Activated T-helper 9 cell treated with anti-CD3 and anti-CD28 coated beads, Interleukin-2, amount 50 U/mL, for 16 hours (primary cell): ENCODE measurements at places on chromosomes 12 and 14.

DNA sequence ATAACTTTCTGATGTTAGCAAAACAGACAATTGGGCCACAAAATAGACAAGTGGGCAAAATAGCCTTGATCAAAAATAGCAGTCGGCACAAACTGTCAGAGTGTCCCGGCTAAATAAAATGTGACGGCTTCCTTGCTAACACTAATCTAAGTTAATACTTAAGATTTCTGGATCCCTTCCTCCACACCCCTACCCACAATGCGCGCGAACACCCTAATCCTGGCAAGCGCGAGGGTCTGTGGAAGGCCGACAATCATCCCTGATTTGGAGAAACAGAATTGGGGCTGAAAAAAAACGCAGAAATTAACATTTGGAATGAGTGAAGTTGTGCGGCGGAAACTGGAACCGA, 489 bp downstream of the CEP290 start:
- no peak for DNase-seq

GRCh38 chr14:88044776-88045446, 40.0 kb downstream of the GPR65 start:
- DNase-seq = no peak

- DNase-seq = no peak
These were observed 2.1 kb downstream of the CHST11 start for GRCh38 chr12:104458694-104459367.

GRCh38 chr12:115160271-115161128, 476.5 kb upstream of the TBX3 start:
- no peak for DNase-seq

DNA sequence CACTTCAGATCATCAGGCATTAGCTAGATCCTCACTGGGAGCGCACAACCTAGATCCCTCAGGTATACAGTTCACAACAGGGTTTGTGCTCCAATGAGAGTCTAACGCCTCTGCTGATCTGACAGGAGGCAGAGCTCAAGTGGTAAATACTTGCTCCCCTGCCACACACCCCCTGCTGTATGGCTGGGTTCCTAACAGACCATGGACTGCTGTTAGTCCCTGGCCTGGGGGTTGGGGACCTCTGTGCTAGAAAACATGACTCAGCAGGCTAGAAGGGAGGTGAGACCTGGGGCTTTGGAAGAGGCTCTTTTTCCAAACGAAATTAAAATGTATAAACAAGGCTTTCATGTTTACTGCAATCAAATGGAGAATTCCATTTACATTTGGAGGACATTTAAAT, 691.1 kb downstream of the FLRT2 start:
- DNase-seq = no peak

GRCh38 chr12:97283297-97283696, 179.3 kb upstream of the RMST start:
- DNase-seq = no peak

GRCh38 chr12:116194935-116195431, 82.5 kb downstream of the MED13L start:
- DNase-seq = peak; percentile 16

DNA sequence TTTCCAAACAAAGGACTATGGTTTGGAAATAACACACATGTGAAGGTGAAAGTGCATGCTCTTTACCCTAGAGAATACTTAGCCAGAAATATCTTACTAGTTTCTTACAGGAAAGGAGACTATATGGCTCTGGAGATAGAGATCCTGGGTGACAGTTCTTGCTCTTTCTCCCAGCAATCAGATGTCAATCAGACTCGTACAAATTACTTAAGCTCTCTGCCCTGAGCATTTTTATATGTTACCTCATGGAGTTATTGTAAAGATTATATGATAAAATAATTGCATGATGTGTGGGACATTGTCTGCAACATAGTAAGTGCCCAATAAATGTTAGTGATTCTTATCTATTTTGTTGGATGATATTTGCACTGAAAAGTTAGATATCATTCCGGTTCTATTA, 76.8 kb downstream of the FAR2 start:
- no peak for DNase-seq

GRCh38 chr14:92792885-92793284, 1.2 kb upstream of the GOLGA5 start:
- no peak for DNase-seq

GRCh38 chr12:118714051-118714460, 267.3 kb upstream of the SRRM4 start:
- DNase-seq = no peak

DNA sequence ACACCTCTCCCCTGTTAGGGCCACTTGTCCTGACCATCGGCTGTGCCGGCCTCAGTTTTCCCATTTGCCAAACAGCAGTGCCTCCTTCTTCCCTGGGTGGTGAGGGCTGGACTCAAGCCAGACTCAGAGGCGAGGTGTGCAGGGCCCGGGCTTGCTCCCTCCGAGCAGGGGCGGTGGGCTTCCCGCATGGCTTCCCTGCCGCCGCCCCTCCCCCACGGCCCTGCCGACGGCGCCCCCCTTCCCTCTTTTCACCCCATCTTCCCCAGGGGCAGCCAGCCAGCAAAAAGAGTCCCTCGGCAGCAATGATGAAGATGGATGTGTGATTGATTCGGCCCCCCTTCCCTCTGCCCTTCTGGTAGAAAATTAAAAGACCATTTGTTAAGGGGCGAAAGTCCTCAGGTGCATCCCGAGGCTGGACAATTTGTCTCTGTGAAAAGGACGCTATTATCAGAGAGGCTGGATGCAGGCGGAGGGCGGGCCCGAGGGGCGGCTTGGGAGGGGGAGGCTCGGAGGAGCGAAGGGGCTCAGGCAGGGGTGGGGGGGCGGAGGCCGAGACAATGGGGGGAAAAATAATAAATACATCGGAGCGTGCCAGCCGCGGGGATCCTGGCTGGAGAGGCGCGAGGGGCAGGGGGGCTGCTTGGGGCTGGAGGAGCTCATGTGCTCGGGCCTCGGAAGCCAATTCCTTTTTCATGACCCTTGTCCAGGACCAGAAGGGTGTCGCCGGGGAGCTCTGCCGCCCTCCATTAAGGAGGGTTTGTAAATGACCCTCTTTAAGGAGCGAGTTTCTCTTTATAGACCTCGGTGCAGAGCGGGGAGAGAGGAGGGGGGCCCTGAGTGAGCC, 48.0 kb upstream of the LHX5 start:
- DNase-seq = no peak

- no peak for DNase-seq
These were observed 31.8 kb upstream of the RCOR1 start for GRCh38 chr14:102560458-102561261.

DNA sequence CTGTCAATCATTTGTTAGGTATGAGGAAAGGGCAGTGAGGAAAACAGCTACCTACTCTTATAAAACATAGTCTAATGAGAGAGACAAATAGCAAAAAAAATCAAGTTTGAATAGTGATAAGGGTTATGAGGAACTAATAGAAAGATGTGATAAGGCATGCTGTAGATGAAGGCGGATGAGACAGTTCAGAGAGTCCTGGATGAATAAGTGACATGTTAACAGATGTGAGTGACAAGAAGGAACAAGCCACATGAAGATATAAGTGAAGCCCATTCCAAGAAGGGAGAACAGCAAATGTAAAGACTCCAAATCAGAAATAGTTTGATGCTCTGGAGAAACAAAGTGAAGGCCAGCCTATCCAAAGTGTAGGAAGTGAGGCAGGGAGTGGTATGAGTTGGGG, 154.1 kb upstream of the SYT10 start:
- no peak for DNase-seq

GRCh38 chr14:29030970-29031369, 264.4 kb downstream of the FOXG1 start:
- DNase-seq = no peak

- no peak for DNase-seq
These were observed 59.6 kb downstream of the OR11H12 start for GRCh38 chr14:18660585-18660922.

DNA sequence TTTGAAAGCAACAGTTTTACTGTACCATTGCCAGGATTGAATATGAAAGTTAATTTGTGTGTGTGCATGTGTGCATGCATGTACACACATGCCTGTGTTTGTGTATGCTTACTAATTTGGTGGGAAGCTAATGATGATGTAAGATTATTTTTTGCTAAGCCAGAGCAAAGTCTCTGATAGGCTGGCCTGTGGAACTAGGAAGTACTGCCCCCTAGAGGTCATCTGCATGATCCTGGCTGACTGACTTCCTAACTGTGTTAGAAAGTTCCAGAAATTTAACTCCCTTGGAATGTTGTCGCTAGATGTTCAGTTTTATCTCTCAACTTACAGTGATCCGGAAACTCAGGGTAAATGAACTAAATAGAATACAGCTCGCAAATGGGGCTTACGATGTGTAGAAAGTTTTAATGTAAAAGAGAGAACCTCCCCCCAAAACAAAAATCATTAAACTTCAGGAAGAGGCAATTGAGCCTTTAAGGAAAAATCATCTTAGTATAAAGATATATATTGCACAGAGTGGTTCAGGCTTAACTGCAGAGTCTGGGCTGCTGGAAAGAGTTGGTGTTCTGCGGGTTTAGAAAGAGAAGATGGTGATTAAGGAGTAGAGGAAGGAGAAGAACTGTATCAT, 34.3 kb upstream of the SLC38A1 start:
- DNase-seq = peak; percentile 15
